ENCODE measurements at places on chromosomes 2 and 18.

- no peak for DNase-seq
Observed at GRCh38 chr2:86393521-86394491, 47.4 kb upstream of the KDM3A start.

GRCh38 chr2:8541223-8541622 is 140.6 kb upstream of the ID2 start:
- no peak for DNase-seq

DNA sequence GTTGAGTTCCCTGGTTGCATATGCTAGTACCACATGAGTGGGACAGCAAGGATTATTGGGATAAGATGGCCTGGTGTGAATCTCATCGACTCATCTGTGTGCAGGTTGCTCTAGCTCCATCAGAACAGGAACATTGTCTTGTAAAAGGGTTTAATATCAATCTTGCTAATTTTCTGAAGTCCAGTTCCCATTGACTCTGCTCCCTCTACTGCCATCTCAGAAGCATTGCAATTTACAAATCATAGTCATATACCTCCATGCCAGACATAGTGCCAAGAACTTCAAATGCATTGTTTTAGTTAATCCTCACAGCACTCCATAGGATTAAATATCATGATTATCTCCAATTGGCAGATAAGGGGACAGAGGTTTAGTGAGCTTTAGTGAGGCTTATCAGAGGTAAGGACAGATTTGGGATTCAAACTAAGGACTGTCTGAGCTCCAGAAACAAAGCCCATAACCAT is 4.8 kb upstream of the STAT4 start:
- peak; percentile 64 for DNase-seq

- no peak for DNase-seq
Observed at GRCh38 chr18:59501920-59502273, 142.8 kb upstream of the LMAN1 start.

- no peak for DNase-seq
Observed at GRCh38 chr2:105324101-105324500, 5.4 kb downstream of the TGFBRAP1 start.

DNA sequence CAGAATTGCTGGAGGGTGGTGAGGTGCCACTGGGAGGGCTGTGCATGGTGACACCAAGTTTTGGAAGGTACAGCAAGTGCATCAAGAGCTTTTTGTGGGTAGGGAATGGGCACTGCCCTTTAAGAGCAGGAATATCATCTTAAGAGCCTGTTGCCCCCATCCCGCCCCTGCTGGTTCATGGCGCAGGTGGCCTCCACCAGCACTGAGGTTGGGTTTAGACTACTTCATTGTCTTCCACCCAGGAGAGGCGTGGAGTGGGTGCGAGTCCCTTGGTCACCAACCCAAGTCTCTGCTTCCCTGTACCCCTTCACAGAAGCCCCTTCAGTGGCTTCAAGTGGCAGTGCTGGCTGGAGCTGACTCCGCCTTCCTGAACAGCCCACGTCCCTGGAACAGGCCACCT is 7.8 kb downstream of the RNPEPL1 start:
- DNase-seq, result no peak

DNA sequence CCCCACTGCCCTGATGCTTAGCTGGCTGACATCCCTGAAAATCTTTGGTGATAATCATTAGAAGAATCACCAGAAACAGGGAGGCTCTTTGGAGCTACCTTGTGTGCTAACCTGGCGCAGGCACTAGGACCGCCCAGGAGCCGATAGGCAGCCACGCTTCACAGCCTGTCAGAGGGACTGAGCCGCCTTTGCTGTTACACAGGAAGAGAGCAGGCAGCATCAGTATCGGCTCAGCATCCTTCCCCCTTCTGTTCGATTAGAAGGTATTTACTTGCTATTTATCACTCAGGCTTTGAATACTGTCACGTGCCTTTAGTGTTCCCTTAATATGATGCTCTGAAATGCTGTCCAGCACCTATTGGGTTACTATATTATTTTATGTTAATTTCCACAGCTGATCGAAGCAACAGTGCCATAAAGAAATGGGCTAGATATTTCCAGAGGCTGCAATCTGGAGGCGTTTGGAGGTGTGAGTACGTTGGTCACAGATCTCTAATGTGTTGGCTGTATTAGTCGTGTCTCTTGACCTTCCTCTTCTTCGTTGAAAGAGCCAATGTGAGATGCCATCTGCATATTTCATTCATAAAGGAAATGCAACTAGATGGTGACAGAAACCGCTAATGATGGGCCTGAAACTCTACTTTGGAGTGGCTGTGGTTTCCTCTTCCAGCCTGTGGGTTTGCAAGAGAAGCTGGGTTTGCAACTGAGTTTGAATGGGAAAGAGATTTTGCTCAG is 110.4 kb upstream of the RAB27B start:
- peak; percentile 41 for DNase-seq

- no peak for DNase-seq
Observed at GRCh38 chr2:158740621-158741020, 54.5 kb upstream of the DAPL1 start.

DNA sequence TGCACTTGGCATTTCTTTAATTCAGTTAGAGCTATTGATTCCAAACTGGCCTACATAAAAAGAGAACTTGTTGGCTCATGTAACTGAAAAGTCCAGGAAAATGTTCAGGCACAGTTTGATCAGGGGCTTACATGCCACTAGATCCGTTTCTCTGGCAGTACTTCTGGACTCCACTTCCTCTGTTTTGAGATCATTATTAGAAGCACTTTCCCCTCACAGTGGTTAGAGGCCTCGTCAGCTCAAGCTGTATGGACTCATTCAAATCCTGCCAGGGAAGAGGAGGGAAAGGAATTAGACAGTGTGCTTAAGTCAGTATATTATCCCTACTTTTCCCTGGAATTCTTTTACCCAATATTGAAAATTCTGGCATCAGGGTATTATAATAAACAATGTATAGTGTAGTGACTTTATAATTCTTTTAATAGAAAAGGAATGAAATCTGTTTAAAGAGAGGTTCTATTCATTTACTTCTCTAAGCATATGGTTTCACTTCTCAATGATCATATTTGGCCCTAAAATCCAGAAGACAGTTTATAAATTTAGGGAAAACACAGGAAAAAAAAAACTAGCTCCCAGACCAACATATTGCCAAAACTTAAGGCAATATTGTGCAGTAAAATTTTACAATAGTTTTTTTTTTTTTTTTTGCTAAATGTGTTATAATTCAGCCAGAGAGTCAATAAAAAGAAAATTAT is 92.0 kb downstream of the ARMC9 start:
- DNase-seq, result no peak

DNA sequence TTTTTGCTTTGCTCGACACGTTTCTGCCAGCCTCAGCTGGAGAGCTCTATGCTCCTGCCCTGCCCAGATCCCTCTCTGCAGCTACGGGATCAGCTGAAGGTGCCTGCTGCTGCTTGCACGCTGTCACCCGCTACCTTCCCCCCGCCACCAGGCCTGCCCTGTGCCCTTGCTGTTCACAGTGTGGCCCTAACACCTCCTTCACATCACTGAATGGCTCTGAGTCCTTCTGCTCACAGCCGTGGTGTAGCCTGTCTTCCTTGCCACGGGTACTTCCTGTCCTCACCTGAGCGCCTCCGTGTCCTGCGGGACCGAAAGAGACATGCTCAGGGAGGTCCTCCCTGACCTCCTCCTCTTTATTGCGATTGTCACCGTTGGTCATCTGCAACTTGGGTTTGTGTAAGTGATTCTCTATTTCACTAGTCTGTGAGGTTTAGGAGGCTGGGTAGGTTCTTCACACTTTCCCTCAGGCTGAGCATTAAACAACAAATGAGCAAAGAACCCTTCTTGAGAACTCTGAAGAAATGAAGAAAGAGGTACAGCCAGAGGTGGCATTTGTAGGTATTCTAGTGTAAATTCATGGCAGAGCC is 127.5 kb downstream of the NCK2 start:
- peak; percentile 46 for DNase-seq

- no peak for DNase-seq
Observed at GRCh38 chr2:217899231-217900009, 103.4 kb downstream of the TNS1 start.

GRCh38 chr2:149825473-149825872 is 237.9 kb upstream of the MMADHC start:
- no peak for DNase-seq

DNA sequence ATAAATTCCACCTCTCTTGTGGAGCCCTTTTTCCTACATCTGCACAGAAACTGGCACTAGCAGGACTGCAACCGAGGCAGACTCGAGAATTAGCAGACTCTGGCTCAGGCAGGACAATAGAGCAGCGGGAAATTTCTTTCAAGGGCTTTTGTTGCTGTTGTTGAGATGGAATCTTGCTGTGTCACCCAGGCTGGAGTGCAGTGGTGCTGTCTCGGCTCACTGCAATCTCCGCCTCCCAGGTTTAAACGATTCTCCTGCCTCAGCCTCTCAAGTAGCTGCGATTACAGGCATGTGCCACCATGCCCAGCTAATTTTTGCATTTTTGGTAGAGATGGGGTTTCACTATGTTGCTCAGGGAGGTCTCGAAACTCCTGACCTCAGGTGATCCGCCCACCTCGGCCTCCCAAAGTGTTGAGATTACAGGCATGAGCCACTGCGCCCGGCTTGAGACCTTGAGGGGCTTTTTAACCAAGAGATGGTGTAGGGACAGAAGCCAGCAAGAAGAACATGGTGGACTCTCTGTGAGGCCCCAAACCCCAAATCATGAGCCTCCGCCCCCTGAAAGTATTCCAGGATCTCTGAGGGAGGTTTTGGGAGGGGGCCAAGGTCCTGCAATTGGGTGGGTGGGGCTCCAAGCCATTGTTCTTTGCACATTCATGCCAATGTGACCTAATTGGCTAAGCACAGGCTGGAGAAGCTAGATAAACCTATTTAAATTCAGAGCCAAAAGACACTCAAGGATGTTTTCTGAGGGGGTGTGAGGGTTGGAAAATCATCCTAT is 68.4 kb upstream of the MSH2 start:
- DNase-seq, result no peak

- no peak for DNase-seq
Observed at GRCh38 chr2:234098681-234099080, 48.2 kb downstream of the SPP2 start.
